ENCODE measurements at places on chromosomes 6 and 20.

DNA sequence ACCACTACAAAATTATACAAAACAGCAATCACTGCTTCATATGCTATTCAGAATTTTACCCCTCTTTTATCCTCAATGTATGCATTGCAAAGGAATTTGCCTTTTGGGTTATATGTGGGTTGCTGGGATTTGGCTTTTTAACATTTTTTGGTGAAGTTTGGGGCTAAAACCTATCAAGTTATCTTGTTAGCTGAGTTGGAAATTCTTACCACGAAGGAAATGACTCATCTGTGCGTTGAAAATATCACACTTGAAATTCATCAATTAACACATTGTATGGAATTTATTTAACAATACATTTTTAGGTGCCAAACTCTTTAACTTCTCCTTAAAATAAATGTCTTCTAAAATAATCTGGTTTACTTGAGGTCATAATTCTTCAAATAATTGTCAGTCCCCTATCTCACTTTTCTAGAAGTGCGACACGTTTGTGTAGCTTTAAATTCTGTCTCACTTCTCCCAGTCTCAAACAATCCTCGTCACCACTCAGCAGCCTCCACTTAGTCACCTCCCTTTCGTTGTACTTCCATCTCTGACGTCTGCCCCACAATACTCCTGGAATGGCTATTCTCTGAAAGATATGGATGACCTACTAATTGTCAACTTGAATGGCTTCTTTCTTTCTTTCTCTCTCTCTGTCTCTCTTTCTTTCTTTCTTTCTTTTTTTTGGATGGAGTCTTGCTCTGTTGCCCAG lies 88.5 kb downstream of the PHACTR1 start:
- no peak for DNase-seq

DNA sequence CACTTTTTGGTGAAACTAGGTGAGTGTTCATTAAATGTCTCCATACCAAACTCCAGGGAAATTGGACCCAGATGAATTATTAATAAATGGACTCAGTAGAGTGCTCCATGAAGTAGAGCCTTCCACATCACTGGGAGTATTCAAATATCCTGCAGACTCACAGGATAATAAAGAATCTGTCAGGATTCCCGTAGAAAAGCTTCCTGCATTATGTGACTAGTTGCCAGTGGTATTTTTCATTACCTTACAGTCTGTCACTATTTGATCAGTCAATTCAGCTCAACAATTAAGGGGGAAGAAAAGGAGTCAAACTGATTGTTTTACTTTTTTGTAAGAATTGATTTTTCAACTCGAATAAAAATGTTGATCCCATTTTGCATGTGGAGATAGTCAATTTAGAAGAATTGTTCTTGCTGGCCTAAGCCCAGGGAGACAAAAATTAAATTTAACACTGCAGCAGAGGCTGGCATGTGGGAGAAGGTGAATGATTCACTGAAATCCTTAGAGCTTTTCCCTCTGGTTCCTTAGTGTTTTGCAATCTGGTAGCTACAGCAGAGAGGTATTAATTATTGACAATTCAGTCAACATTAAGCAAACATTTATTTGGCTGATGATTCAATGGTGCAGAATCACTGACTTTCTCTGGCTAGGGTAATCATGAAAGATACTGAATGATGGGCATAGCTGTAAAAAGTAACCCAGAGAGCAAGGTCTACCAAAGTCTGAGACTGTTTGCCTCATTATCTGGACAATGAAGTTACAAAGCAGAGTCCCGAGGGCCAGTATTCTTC lies 442.4 kb downstream of the CD83 start:
- DNase-seq = no peak

DNA sequence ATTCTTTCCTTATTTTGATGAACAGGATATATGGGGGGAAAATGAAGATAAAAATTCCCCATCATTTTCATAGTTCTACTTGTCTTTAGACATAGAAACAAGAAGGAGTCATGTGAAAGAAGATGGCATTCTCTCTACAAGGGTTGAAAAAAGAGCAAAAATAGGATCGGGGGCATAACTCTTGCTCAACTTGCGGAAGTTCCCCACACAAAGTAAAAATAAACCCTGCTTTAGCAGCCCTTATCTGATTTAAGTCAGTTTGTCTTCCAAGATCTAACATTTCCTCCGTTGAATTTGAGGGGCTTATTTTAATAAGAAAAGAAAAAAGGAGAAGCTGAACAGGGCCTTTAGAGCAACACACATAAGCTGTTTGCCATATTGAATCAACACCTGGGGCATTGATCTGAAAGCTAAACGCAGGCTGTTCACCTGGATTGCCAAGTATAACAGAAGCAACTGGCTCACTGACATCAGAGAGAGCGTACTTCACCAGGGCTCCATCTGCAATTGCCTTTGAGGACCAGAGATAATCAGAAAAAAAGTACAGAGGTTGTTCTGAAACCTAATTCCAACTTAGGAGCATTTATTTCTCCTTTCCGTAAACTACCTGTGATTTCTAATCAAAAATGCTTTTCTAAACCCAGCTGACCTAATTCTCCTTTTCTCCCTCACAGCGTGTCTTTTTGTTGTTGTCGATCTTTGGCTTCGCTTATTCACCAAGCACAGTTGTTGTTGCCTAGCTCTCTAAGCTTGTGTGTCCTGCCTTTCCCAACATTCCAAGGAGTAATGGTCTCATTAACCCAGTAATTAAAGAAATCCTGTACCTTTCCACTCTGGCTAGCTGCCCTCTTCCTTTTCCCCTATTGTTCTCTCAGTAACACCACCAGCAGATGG lies 568.0 kb downstream of the KIF16B start:
- DNase-seq = no peak

GRCh38 chr6:150231525-150231850 lies 88.6 kb downstream of the PPP1R14C start:
- peak; percentile 10 for DNase-seq

DNA sequence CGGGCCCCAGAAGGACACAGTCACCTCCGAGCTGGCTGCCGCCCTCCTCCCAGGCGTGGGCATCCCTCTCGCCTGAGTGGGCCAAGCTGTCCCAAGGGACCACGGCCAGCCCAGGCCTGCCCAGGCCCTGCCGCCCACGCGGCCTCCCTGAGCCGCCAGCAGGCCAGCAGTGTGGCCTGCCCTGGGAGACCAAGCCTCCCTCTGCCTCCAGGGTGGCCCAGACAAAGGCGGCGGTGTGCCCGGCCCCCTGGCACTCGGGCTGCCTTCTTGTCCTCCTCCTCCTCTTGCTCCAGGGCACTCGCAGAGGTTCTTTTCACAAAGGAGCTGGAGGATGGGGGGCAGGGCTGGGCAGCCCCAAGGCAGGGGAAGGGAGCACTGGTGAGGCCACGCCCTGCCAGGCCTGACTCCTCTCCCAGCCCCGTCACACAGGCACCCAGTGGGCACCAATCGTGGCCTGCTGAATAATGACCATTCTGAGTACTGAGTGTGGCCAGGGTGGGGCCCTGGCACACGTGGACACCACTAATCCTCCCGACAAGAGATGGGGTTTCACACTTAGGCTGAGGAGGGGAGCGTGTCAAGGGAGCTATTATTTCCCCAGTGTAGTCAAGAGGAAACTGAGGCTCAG lies 25.3 kb downstream of the NOL4L start:
- DNase-seq = no peak

GRCh38 chr6:33688006-33688405 lies 23.5 kb downstream of the UQCC2 start:
- DNase-seq = no peak

DNA sequence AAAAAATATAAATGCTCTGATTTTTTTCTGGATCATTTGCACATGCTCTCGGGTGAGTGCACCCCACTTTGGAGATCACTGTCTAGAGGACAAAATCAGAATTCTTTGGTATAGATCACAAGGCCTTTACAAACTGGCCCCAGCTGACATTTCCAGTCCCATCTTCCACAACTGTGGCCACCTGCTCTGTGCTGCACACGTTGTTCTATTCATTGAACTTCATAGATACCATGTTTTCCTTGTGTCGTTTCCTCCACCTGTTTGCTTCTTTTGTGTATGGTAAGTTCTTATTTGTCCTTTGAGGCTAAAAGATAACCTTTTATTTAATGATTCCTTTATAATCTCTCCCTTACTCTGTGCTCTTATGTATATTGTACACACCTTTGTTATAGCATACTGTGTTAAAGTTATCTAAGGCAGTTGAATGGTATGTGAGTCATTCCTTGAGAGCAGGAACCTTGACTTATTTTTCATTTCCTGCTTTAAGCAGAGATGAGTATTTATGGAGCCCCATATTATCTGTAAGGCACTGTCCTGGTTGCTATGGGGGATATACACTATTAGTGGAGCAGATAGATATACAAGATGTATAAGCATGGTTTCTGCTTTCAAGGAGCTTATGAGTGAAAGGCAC lies 12.0 kb upstream of the SLC17A5 start:
- DNase-seq = no peak

- no peak for DNase-seq
These were observed 61.8 kb downstream of the BANF2 start for GRCh38 chr20:17761604-17762003.

All from suppressor macrophage treated with lipopolysaccharide for 4 hours (primary cell).